Glomerular endothelial cell (primary cell): ENCODE measurements at places on chromosomes 11 and 22.

DNA sequence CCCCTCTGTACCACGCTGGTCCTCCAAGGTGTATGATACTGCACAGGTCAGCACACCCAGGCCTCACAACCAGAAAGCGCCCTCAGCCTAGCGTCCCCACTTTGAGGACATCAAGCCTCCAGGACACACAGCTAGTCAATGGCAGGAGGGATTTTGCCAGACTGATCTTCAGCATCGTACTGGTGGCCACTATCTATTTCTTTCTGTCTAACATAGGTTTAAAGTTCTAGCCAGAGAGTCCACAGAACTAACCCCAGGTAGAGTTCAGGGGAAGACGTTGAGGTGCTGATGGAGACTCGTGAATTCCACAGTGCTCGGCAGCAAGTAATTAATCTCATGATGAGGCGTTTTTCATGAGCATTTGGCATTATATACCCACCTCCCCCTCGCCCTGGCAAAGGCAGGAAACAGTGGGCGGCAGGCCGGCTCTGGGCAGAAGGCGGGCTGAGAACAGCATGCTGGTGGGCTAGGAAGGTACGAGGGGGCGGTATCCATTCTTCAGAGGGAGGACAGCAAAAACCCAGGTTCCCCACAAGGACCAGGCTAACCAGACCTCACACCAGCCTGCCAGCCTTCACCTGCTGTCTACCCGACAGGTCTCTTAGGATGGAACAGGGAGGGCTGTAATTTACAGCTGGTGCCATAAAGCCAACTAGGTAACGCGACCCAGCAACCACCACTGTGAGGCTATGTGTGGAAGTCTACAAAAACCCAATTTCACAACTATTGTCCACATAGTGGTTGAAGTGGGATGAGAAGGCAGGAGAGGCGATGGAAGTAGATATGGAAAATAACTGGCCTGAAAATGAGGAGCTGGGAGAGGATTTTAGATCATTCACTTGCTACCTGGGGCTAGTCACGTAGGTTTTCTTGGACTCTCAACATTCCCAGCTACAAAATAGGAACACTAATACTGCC lies 18.5 kb downstream of the MYH9 start:
- DNase-seq = no peak

GRCh38 chr11:70757241-70757640 lies 358.9 kb downstream of the CTTN start:
- no peak for DNase-seq

GRCh38 chr11:113505046-113505445 lies 29.8 kb upstream of the DRD2 start:
- DNase-seq = no peak

GRCh38 chr22:17774206-17774925 lies at the start of gene BID:
TSS of gene BID (minus strand) at chr22:17774469. CDS start at chr22:17750116, 24,353 bp downstream.
- no peak for DNase-seq

DNA sequence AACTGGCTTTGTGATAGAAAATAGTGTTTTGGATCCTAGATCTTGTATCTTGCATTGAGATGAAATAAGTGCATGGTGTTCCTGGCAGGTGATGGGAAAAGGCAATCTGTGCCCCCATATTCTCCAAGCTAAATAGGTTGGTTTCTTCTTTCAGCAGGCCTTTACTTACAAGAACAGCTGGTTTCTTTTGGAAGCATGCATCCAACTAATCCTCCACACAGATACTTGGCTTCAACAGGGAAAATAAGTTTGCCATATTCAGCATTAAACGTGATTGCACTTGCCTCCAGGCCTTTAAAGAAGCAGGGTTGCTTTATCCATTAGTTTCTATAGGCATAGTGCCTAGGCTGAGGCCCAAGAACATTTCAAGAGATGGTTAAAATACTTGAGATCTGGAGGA lies 59.9 kb downstream of the APIP start:
- DNase-seq = no peak

DNA sequence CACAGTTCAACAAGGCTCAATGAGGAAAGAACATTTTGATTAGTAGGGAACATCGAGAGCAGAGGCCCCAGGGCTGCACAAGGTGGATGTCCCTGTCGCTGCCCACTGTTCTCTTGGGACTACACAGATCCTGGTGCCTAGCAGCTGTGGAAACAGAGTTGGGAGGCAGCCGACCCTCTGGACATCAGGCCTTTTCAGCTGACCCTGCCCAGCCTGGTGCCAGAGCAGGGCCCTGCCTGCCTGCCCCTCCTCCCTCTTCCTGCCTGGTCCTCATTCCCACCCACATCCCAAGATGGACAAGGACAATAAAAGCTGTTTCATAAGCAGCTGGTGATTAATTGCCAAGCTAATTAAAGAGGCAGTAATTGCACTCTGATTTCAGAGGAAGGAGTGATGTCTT lies 60.7 kb downstream of the NFAM1 start:
- DNase-seq = no peak

GRCh38 chr11:104003491-104003890 lies 32.9 kb upstream of the DDI1 start:
- DNase-seq = no peak

- DNase-seq = no peak
Observed at GRCh38 chr11:59833602-59834001, 11.7 kb downstream of the CBLIF start.

DNA sequence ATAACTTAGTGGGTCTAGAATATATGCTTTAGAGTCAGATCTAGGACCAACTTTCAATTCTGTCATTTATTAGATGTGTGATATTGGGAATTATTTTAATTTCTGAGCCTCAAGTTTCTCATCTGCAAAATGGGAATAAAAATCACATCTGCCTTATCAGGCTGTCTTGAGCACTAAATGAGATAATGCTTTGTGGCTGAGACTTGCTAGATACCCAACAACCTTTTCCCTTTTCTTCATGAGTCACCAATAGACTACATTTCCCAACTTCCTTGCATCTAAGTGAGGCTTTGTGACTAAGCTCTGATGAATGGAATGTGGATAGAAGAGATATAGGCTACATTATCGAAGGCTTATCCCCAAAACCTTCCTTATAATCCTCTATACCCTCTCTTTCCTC lies 220.7 kb upstream of the SESN3 start:
- no peak for DNase-seq

- DNase-seq = peak; percentile 77
Observed at GRCh38 chr22:50114221-50115021, 24.6 kb downstream of the MOV10L1 start.

DNA sequence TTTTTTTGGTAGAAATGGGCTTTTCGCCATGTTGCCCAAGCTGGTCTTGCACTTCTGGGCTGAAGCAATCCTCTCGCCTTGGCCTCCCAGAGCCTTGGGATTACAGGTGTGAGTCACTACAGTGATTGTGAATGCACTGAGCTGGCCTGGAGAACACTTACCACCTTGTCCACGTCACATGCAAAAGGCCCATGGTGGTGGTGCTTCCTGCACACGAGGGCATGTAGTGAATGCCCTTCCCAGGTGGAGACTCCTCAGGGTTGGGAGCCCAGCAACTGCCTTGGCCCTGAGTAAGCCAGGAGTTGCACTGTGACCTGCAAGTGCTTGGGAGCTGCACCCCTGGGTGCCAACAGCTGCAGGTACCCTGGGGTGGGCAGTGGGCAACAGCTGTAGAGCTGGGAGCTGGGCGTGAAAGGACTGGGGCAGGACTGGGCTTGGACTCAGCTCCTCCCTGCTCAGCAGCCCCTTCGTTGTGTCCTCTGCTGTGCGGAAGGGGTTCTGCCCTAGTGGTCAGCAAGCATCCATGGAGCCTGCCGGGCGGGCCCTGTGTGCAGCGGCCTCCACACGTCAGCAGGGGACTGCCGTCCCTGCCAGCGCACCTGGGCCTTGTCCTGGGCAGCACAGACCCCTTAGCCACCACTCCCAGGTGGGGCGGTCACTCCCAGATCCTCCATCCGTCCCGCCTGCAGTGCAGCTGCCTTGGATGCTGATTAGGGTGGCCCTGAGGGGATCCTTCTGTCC lies 9.3 kb upstream of the ADORA2A start:
- no peak for DNase-seq

GRCh38 chr11:134537296-134537695 lies 125.3 kb upstream of the B3GAT1 start:
- no peak for DNase-seq

DNA sequence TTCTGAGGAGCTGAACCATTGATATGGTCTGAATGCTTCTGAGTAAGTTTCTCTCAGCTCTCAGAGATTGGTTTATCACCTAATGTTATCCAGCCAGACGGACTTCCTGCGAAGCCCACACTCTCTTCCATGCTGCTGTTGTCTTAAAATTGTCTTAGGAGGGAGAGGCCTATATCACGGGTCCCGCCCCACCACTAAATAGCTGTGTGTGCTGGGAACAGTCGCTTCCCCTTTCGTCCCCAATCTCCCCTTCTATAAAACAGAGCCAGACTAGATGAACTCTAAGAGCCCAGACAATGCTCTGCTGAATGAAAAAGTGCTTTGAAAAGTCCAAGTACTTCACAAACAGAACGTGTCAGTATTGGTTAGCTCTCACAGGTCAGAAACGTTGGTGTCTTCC lies 81.4 kb upstream of the AKIP1 start:
- no peak for DNase-seq

GRCh38 chr11:117070016-117070415 lies 28.2 kb downstream of the SIK3 start:
- DNase-seq = peak; percentile 22

GRCh38 chr11:122145715-122146274 lies 29.8 kb upstream of the BLID start:
- DNase-seq = no peak

- no peak for DNase-seq
Observed at GRCh38 chr22:19903031-19903430, 38.5 kb upstream of the COMT start.

DNA sequence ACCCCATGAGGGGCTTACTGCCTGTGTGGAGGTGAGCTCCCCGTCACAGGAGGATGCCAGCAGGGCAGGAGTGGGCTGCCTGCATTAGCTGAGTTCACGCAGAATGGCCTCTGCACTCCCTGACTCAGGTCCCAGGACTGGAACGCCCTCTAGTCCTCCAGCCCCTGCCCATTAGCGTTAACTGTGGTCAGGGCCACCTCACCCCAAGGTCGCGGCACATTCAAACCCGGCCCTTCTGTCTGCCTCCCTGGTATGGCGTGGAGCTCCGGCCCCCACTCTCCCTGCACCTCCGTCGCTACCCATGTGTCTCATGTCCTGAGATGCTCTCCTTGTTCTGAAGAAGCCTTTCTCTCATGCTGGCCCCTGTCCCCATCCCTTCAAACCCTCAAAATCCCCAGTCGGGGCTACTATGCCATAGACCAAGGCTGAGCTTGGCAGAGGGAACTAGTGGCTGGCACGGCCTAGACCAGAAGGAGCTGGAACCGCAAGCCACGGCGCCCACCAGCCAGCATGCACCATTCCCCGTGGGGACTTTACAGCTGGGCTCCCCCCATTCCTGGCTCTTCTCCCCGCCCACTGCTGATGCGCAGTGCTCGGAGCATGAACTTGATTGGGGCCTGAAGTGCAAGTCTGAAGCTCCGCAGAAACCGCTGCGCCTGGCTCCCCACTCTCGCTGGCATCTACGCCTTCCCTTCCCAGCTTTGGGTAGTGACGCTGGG lies 79.5 kb upstream of the RTL6 start:
- DNase-seq = no peak

- no peak for DNase-seq
Observed at GRCh38 chr11:122345586-122345985, 229.6 kb upstream of the BLID start.

DNA sequence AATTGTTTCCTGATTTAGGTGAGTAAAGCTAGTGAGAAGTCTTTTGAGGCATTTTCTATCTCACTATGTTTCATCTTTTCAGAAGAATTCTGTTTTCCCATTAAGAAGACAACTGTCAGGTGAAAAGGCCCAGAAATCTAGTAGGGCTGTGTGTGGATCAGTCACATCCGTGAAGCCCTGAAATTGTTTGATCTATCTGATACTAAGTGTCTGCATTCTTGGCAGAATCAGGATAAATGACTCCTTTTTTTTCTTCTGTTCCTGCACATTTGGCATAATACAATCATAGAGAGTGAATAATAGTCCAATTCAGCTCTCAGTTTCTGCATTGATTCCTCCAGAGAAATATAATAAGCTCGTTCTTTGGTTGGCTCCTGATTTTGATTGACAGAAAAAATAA lies 208.3 kb downstream of the NAV2 start:
- DNase-seq = no peak

DNA sequence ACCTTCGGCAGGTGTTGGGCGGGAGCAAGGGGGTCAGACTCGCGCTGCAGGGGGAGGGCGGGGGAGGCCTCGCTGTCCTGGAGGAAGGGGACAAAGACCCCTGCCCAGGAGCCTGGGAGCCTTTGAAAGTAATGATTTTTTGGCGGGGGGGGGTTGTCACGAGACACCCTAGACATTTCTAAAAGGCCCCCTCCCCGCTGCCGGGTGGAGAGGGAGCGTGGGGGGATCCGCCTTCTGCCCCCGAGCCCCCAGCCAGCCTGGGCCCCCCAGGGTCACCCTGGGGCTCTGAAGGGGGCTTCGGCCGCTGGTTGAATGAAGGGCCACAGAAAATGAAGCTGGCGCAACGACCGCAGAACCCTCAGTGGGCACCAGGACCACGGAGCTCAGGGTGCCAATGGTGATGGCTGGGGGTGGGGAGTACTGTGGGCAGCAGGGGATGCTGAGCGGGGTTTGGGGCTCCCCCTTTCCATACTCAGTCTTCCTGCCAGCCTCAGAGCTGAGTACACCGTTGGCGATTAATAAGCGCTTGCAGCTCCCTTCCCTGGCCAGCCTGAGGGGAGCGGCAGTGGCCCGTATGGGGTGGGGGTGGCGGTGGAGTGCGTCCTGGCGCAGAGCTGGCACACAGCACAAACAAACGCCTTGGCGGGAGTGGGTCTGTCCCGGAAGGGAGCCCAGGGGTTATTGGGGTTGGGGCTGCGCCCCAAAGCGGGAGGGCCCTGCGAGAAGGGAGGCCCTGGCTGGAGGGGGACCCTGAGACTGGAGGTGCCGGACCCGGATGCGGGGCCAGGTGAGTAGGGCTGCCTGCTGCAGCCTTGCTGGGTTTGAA lies 1.2 kb upstream of the DUSP8 start:
- DNase-seq = no peak

GRCh38 chr11:61833471-61833870 lies 5.4 kb downstream of the FADS2 start:
- DNase-seq = no peak

GRCh38 chr11:3196161-3197043 lies 22.2 kb downstream of the MRGPRG start:
- DNase-seq = no peak

DNA sequence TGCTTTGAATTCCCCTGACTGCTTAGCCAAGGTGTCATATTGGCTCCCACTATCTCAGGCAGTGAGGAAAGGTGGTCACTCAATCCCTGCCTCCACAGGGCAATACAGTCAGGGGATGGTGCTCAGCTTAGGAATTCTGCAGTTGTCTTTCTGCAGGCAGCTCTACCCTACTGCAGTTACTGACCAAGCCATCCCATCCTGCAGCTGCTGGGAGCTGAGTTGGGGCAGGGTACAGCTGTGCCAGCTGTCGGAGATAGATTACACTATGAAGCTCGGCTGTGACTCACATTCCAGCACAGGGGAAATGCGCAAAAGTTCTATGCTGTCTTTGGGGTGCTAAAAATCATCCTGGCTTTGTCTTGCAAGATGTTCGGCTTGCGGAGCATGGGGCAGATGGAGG lies 4.4 kb upstream of the DAGLA start:
- no peak for DNase-seq
